ENCODE measurements at places on chromosomes 4 and X.

GRCh38 chr4:153241970-153242838 is 38.0 kb downstream of the TRIM2 start:
- DNase-seq, result peak; percentile 83

DNA sequence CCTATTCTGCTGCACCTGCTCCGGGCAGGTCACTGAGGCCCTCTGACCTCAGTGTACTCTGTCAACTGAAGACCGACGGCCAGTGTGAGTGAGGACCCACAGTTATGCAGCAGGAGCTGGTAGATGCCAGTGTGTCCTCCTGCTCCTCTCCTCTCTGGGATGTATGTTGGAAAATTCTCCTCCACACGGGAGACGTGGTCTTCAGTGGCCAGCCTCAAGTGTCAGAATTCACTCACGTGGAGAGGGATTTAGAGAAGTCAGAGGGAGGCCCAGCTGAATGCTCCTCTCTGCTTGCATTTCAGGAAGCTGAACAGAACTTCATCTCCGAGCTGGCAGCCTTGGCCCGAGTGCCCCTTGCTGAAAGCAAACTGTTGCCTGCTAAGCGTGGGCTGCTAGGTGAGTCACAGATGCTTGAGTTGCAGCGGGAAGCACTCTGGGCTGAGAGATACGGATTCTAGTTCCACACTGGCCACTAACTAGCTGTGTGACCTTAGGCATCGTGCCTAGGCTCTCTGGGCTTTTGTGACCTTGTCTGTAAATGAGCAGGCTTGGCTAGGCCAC is 83.6 kb downstream of the CRMP1 start:
- no peak for DNase-seq

- DNase-seq, result no peak
Measured at GRCh38 chr4:143380629-143381028, 44.0 kb downstream of the GAB1 start.

- DNase-seq, result peak; percentile 36
Measured at GRCh38 chrX:106481341-106481740, 130.4 kb upstream of the RADX start.

DNA sequence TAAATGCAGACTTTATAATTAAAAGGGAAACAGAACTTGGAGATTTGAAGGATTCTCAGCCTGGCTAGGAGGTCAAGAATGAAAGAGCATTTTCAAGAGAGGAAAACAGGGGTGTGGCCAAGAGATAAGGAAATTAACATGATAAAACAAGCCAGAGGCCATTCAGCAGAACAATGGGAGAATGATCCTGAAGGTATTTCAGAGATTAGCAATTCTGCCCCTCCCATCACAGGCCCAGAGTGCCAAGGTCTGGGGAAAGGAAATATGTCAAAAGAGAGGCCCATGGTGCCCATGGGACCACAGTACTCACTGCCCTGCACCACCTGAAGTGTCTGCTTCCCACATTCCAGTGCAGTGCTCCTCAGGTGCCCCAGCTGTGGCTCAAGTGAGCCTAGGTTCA is 188.5 kb upstream of the STS start:
- DNase-seq, result no peak

DNA sequence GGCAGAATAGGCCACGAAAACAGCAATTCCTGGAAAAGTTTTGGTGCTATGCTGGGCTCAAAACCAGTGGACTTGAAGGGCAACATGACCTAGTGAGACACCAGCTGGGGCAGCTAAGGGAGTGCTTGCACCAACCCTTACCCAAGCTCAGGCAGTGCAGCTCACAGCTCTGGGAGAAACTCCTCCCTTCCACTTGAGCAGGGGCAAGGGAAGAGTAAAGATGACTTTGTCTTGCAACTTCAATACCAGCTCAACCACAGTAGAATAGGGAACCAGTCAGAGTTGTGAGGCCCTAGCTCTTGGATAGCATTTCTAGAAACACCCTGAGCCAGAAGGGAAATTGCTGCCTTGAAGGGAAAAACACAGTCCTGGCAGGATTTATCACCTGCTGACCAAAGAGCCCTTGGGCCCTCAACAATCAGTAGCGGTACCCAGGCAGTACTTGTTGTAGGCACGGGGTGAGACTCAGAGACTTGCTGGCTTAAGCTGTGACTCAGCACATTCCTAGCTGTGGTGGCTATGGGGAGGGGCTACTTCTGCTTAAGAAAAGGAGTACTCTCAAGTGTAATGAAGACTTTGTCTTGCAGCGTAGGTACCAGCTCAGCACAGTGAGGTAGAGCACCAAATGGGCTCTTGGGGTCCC is 19.7 kb upstream of the ABCG2 start:
- peak; percentile 52 for DNase-seq

GRCh38 chr4:35461931-35462659 is 782.2 kb downstream of the ARAP2 start:
- no peak for DNase-seq

Measured in endothelial cell of umbilical vein (primary cell).